ENCODE measurements at places on chromosomes 5 and 9. TPM values are rescaled to one million over a fixed set of nuclear protein-coding genes. Genes with fewer than 3 reads are reported as not detected.

GRAMD2B gene
- total RNA-seq: 3.9 TPM

GABRB2 gene
- 0.65 TPM for total RNA-seq

ROPN1L gene
- 0.39 TPM for total RNA-seq

NUTM2G gene
- not detected for total RNA-seq

STKLD1 gene
- 0.13 TPM for total RNA-seq

ZNF300 gene
- 3.6 TPM for total RNA-seq

ADGRD2 gene
- not detected for total RNA-seq

ANKRD18A gene
- total RNA-seq: not detected

IFNA2 gene
- total RNA-seq: not detected

SLC34A3 gene
- not detected for total RNA-seq

LRRC26 gene
- not detected for total RNA-seq

HEMGN gene
- not detected for total RNA-seq

C9 gene
- not detected for total RNA-seq

NMRK1 gene
- 13.8 TPM for total RNA-seq

WNT8A gene
- total RNA-seq: not detected

KCNN2 gene
- 0.96 TPM for total RNA-seq

FOXI1 gene
- total RNA-seq: not detected

PTGER4 gene
- total RNA-seq: 6.5 TPM

RPS23 gene
- total RNA-seq: 4,424 TPM

SHISAL2B gene
- total RNA-seq: not detected

EQTN gene
- total RNA-seq: not detected

IFNA21 gene
- total RNA-seq: not detected

CNTNAP3 gene
- total RNA-seq: 1.6 TPM

CCDC152 gene
- 2.1 TPM for total RNA-seq

ITGA2 gene
- total RNA-seq: 14.7 TPM

WDR38 gene
- not detected for total RNA-seq

GABRA1 gene
- total RNA-seq: not detected

ZFP2 gene
- 0.39 TPM for total RNA-seq

ABO gene
- not detected for total RNA-seq

PSMB7 gene
- total RNA-seq: 305 TPM

P4HA2 gene
- 242 TPM for total RNA-seq

ARID3C gene
- not detected for total RNA-seq

CDC25C gene
- 11.1 TPM for total RNA-seq

CNTLN gene
- total RNA-seq: 6.3 TPM

BRD3 gene
- total RNA-seq: 12.4 TPM

TAL2 gene
- total RNA-seq: not detected

MEGF10 gene
- 6.3 TPM for total RNA-seq

PCDHGC4 gene
- 0.13 TPM for total RNA-seq

FCN2 gene
- not detected for total RNA-seq

OCLN gene
- total RNA-seq: 0.88 TPM

SLC27A6 gene
- total RNA-seq: 1.6 TPM

DOLK gene
- total RNA-seq: 28.2 TPM

FOXD4L6 gene
- 1.4 TPM for total RNA-seq

HMCN2 gene
- total RNA-seq: not detected

Data from epithelial cell of alveolus of lung (primary cell).